ENCODE measurements at places on chromosomes 13 and 19. TPM values are rescaled to one million over a fixed set of nuclear protein-coding genes. Genes with fewer than 3 reads are reported as not detected.

DNA sequence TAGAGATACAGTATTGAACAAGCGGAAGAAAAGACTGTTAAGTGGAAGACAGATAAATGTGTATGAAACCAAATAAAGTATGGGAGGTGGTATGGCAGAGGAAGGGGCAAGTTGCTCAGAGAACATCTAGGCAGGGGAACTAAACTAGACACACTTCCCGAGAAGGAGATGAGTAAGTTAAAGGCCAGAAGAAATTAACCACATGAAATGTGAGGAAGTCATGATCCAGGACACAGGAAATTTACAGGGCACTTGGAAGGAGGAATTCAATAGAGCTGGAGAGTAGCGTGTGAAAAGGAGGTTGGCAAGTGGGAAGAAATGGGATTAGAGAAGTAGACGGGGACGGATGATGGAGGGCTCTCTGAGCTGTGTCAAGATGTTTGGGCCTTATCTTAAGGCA lies 208.8 kb downstream of the COG6 start:
- no peak for DNase-seq

- no peak for DNase-seq
These were observed 43.0 kb downstream of the CACNA1A start for GRCh38 chr19:13463296-13463695.

DNA sequence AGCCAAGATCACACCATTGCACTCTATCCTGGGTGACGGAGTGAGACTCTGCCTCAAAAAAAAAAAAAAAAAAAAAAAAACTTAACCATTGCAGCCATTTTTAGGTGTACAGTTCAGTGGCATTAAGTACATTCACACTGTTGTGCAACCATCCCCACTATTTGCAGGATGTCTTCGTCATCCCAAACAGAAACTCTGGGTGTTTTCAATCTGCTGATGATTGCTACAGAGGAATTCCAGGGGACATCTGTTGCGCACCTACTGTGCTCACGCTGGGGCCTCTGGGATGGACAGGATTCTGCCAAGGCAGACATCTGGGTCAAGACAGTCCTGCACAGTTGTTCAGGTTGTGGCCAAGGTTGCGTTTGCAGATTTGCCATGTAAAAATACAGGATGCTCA lies 2.4 kb upstream of the APOC4 start:
- no peak for DNase-seq

IGLON5 gene
- total RNA-seq: 0.08 TPM

PSG1 gene
- total RNA-seq: not detected

KIR3DL2 gene
- 2.2 TPM for total RNA-seq

NPAS1 gene
- total RNA-seq: not detected

ZNF793 gene
- 3.4 TPM for total RNA-seq

DNA sequence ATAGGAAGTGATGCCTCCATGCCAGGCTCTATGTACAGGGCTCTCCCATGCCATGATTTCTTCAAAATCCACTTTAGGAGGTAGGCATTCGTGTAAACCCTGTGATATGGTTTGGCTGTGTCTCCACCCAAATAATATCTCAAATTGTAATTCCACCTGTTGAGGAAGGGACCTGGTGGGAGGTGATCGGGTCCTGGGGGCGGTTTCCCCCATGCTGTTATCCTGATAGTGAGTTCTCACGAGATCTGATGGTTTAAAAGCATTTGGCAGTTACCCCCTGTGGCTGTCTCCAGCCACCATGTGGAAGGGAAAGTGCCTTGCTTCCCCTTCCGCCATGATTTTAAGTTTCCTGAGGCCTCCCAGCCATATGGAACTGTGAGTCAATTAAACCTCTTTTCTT lies 8.1 kb downstream of the SARS2 start:
- no peak for DNase-seq

GRCh38 chr19:8206147-8207087 lies 2.8 kb upstream of the CERS4 start:
- no peak for DNase-seq

- DNase-seq: no peak
These were observed 1539.4 kb downstream of the EFNB2 start for GRCh38 chr13:104996022-104996421.

DNA sequence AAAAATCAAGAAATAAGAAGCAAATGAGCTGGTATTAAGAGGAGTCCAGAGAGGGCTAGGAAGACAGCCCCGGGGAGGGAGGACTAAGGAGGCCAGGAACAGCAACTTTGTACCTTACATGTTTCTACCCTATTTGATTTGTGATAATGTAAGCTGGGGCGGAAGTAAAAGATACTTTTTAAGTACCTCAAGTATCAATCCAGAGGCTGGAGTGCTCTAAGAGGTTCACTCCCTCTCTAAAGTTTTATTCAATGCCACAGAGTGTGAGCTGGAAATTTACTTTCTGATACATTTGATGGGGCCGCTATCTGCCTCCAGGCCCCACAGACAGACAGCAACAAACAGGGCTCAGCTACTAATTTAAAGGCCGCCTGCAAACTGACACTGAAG lies 11.4 kb downstream of the MLLT1 start:
- DNase-seq: no peak

GRCh38 chr13:51105046-51105445 lies 6.0 kb downstream of the C13orf42 start:
- DNase-seq: no peak

GRCh38 chr19:53981376-53981951 lies 10.0 kb upstream of the CACNG6 start:
- no peak for DNase-seq

DNA sequence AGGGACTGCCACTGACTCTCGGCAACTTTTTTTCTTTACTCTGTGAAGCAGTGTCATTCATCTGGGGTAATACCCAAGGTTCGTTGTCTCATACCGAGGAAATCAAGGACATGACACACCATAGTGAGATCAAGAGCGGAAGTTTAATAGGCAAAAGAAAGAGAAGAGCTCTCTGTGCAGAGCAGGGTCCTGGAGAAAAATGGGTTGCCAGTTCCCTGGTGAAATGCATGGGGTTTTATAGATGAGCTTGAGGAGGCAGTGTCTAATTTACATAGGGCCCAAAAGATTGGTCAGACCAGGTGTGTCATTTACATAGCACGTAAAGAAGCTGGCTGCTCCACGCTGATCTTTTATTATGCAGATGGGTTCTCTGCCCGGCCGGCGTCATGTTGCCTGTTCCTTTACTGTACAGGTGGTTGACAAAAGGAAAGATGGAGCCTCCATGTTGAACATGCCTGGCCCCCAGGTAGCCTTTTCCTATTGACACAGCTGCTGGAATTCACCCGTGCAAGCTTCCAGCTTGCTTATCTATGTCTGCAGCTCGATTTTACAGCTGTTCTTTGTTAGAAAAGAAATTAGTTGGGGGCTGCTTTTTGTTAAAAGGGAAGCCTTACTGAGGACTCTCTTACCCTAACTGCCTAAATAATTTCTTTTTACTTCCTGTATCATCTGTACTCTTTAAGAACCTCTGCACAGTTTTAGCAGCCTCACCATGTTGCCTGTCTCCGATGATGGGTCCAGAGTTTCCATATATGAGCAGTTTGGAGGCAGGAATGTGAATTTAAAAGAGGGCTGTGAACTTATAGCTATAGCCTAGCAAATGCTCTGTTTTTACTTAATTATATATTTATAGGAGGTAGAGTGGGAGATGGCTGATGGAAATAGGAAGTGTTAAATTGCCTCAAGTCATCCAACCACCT lies 98.0 kb upstream of the DIAPH3 start:
- no peak for DNase-seq

DMAC2 gene
- total RNA-seq: 70.9 TPM

DNA sequence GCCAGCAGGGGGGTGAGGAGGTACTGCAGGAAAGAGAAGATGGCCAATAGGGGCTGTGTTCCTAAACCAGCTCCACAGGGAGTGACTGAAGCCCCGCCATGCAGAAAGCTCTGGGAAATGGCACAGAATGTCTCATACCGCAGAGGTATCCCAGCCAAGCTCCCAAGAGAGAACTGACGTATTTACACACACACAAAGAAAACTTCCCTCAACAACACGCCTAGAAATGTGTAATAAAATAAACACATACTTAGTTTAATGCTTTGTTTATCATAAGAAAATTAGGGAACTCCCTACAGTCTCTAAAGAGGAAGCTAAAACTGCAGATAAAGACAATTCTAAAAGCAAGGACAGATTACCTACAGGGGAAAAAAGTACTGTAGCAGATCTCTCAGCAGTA lies 40.0 kb downstream of the ESD start:
- DNase-seq: no peak

CD209 gene
- total RNA-seq: not detected

ZSCAN22 gene
- 3.6 TPM for total RNA-seq

- no peak for DNase-seq
These were observed 90.7 kb downstream of the RGCC start for GRCh38 chr13:41548031-41548430.

GRCh38 chr13:30153545-30154426 lies 153.6 kb downstream of the KATNAL1 start:
- no peak for DNase-seq

DNA sequence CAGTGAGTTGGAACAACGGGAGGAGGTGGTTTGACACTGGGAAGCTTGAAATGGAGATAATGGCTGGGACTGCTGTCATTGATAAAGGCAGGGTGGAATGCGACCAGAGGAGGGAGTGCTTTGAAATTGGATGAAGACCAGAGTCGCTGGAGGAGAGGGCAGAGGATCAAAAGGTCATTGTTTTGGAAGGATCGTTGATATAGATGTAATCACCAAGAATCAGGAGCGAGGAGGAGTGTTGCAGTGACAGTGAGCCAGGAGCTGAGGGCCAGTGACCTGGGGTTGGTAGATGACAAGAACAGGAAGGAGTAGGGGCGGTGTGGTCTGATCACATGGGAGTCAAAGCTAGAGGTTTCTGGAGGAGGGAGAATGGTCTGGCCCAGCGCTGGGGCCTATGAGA lies 25.3 kb downstream of the TM9SF2 start:
- no peak for DNase-seq

- no peak for DNase-seq
These were observed 955.6 kb downstream of the PCDH17 start for GRCh38 chr13:58587183-58587582.

- peak; percentile 26 for DNase-seq
These were observed 10.3 kb upstream of the GARIN5A start for GRCh38 chr19:50486823-50487515.

DNA sequence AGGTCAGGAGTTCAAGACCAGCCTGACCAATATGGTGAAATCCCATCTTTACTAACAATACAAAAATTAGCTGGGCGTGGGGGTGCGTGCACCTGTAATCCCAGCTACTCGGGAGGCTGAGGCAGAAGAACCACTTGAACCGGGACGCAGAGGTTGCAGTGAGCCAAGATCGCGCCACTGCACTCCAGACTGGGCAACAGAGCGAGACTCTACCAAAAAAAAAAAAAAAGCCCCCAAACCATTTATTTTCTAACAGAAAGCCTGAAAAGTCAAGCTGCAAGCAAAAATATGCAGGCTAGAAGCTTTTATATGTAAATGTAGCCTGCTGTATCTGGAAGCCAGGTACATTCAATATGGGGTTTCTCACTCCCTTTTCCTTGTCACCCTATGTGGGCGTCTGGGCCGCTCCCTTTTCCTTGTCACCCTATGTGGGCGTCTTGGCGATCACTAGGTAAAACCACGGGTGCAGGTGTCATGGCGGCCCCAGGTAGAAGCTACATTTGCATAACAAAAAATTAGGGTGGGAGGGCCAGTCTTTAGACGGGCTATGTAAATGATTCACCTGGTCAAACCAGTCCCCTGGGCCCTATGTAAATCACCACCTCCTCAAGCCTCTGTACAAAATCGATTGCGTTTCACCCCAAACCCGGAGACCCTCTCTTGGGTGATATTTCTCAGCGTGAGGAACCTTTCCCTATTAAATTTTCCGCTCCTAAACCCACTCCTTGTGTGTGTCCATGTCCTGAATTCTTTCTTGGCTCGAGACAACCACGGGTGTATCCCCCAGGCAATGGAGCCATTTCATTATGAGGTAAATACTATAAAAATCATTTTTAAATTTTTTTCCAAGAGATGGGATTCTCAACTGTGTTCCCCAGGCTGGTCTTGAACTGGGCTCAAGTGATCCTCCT lies 2.1 kb downstream of the TRIM13 start:
- peak; percentile 10 for DNase-seq

CYP2A6 gene
- 0.38 TPM for total RNA-seq

GRCh38 chr13:21243045-21243897 lies 66.8 kb downstream of the MRPL57 start:
- DNase-seq: no peak

GRCh38 chr19:35935911-35936737 lies at the start of gene LRFN3:
TSS of gene LRFN3 (plus strand) at chr19:35936374. CDS start at chr19:35939426, 3,052 bp downstream.
- peak; percentile 49 for DNase-seq

DNA sequence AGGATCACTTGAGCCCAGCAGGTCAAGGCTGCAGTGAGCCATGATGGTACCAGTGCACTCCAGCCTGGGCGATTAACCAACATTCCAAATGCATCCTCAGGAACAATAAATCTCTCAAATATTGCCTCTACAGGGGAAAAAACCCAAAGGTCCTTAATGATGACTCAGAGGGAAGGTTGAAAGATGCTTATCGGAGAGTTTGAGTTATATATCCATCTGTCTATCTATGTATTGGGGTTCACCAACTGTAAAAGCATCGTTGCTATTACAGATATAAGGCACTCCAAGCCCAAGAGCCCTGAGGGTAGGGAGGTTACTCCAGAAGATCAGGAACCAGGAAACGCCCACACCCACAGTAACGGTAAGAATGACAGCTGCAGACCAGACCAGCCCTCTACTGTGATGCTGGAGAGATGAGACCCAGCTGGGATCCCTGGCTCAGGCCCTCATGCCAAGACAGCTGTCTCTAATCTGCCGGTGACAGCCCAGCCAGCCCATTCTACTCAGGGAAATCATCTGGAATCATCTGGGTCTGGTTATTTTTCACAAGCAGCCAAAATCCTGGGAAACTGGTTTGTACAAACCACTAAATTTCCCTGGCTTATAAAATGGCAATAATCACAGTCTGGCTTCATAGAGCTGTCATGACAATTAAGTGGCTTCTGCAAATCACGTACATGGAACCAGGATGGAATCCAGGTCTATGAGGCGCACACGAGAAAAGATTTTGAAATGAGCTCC lies 23.8 kb downstream of the TEX101 start:
- no peak for DNase-seq

GRCh38 chr13:93549326-93550005 lies 322.9 kb downstream of the GPC6 start:
- DNase-seq: no peak

KLHL26 gene
- total RNA-seq: 14.7 TPM

ADGRE2 gene
- total RNA-seq: 0.87 TPM

GRCh38 chr13:110047496-110047895 lies 259.5 kb downstream of the COL4A1 start:
- no peak for DNase-seq

DNA sequence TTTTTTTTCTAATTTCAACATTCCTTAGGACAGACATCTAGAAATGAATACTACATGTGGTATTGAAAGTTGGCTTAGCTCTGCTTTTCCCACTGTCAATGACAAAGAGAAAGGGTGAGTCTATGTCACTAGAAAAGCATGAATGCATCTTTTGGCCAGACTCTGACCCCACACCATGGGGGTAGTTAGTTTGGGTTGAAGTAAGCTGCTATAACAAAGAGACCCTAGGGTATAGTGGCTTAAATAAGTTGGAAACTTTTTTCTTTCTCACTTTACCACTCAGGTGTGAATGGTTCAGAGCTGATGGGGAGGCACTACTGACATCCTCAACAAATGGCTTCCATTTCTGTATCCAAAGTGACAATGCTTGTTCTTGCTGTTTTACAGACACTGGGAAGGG lies 161.5 kb downstream of the DLEU7 start:
- DNase-seq: no peak

- no peak for DNase-seq
These were observed 16.4 kb downstream of the DIAPH3 start for GRCh38 chr13:60147361-60147760.

SPTBN4 gene
- 1.8 TPM for total RNA-seq

UPK1A gene
- total RNA-seq: 0.22 TPM
